Activated CD4-positive, alpha-beta T cell treated with anti-CD3 and anti-CD28 coated beads, Interleukin-2, amount 50 U/mL, for 1 hour (primary cell): ENCODE measurements at places on chromosomes 2 and 18.

DNA sequence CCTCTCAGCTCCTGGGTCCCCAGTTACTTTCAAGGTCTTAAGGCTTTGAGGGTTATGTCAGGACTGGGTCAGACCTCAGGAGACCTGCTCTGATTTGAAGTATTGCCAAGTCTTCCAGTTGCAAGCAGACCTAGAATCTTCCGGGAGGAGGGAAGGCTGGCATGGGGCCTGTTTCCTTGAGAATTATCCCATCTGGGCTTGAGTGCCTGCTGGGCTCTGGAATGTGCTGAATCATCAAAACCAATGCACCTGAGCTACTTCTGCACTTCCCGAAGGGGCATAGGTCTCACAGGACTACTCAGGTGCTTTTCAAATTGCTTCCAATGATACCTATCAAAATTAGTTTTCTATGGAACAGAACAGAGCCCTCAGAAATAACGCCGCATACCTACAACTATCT lies 327.3 kb downstream of the XIRP2 start:
- no peak for DNase-seq

GRCh38 chr2:102474785-102475184 lies 1.8 kb downstream of the SLC9A4 start:
- no peak for DNase-seq

DNA sequence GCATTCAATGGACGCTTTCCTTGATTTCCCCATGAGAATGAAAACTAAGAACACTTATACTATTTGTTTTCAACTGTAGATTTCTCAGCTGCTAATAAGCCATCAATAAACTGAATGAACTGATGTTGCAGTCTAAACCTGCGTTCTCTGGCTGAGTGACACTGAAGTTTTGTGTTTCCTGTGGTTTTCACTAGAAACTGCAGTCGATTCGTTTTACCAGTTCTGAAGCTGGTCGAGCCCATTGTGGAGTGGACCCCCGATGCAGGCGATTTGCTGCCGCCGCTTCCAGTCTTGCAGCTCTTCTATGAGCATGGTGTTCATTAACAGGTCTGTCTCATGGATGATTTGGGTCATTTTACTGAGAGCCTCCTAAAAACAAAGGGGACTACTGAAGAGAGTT lies 50.6 kb upstream of the STAT1 start:
- DNase-seq, result no peak

- no peak for DNase-seq
Measured at GRCh38 chr2:66437691-66438497, 3.0 kb downstream of the MEIS1 start.

- no peak for DNase-seq
Measured at GRCh38 chr2:216683846-216684245, 11.5 kb downstream of the IGFBP5 start.

DNA sequence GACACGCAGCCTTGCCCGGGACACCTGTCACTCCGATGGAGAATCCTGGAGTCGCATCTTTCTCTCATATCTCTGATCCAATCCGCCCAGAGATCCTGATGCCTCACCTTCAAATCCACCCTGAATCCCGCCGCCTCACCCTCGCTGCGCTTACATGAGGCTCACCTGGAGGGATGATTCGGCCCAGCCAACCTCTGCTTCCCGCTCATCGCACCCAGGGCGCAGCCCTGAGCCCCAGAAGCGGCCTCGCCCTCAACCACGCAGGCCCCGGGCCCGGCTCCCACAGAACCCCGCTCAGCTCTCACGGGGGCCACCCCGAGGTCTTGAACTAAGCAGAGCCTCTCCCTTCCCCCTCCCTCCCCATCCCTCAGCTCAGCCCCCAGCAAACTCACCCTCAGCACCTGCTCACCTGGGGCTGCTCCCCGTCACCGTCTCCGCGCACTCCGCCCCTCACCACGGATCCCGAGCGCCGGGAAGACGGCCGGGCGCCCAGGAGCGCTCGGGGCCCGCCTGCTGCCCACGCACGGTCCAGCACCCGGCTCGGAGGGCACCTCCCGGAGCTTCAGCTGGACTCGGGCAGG lies 160.0 kb downstream of the NDUFA10 start:
- no peak for DNase-seq

- no peak for DNase-seq
Measured at GRCh38 chr2:100365434-100365833, 43.1 kb upstream of the LONRF2 start.

GRCh38 chr2:88838165-88838635 lies 146.7 kb downstream of the RPIA start:
- DNase-seq, result no peak

- DNase-seq, result no peak
Measured at GRCh38 chr2:218404351-218405085, 4.8 kb downstream of the CTDSP1 start.
